ENCODE measurements at places on chromosomes 7 and 10. TPM values are rescaled to one million over a fixed set of nuclear protein-coding genes. Genes with fewer than 3 reads are reported as not detected.

ZNF22 gene
- 21.1 TPM for total RNA-seq

PTPRZ1 gene
- total RNA-seq: 0.88 TPM

TEX36 gene
- total RNA-seq: not detected

GPR141 gene
- total RNA-seq: 0.56 TPM

LEP gene
- total RNA-seq: 37.1 TPM

DNA sequence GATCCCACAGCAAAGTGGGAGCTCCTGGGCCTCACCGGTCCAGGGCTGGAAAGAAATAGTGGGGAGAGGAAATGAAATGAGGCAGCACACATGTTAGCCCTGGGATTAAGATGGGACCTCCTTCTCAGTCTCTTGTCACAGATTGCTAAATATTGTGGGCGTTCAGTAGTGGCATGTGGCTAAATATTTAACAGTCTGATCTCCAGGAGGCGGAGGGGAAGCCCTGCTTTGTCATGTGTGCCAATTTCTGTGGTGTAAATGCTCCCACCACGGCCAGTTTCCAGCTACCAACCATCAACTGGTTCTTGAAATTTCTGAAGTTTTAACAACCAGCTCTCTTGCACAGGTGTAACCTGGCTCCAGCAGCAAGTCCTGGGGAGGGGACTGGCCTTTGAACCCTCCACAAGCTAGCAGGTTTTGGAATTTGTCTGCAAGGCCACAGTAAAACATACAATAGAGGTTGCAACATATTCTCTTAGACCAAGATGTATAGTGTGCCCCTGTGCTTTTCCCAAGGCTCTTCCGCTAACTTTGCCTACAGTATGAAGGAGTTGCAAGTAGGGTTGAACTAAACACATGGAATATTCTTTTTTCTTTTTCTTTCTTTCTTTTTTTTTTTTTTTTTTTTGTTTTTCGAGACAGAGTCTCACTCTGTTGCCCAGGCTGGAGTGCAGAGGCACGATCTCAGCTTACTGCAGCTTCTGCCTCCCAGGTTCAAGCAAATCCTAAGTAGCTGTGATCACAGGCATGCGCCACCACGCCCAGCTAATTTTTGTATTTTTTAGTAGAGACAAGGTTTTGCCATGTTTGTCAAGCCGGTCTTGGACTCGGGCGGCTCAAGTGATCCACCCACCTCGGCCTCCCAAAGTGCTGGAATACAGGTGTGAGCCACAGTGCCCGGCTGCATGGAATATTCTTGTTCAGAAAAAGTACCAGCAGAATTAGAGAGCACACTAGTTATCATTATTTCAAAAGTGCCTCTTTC, 103.1 kb upstream of the PCBD1 start:
- DNase-seq: no peak

DNA sequence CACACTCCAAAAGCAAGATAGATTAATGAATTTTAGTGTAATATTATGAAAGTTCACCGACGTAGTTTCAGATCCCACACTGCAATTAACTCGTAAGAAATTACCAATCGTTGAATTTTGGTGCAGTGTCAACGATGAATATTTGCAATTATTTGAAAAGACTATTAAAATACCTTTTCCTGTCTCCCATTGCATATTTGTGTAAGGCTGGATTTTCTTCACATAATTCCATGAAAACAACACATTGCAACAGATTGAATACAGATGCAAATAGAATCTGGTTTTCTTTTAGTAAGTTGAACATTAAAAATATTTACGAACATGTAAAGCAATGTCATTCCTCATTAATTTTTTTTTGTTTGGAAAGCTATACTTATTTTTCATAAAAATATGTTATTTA, 50.9 kb downstream of the DNMBP start:
- DNase-seq: no peak

GRCh38 chr10:45461034-45461433, 87.0 kb downstream of the ALOX5 start:
- no peak for DNase-seq

DNA sequence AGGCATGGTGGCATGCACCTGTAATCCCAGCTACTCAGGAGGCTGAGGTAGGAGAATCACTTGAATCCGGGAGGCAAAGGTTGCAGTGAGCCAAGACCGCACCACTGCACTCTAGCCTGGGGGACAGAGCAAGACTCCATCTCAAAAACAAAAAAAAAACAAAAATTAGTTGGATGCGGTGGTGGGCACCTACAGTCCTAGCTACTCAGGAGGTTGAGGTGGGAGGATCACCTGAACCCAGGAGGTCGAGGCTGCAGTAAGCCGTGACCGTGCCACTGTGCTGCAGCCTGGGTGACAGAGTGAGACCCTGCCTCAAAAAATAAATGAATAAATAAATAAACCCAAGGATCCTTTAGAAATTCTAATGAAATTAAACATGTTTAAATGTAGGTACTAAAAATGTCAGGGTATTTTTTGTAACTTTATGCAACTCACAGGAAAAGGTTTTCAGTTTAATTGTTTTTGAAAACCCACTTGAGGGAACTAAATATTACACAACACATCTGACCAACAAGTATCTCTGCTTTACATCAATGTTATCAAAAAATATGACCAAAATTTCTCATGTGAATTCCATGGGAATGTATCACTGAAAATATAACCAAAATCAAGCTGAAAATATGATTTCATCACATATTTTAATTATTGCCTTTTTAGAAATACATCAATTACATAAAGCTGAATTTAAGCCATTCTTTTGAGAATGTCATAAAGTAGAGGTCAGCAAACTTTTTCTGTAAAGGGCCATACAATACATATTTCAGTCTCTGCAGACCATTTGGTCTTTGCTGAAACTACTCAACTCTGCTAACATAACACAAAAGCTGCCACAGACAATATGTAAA, 23.9 kb downstream of the UPF2 start:
- no peak for DNase-seq

GRCh38 chr7:42869131-42870020, 42.5 kb downstream of the C7orf25 start:
- DNase-seq: no peak

GRCh38 chr7:17844514-17845196, 95.6 kb downstream of the SNX13 start:
- no peak for DNase-seq

DNA sequence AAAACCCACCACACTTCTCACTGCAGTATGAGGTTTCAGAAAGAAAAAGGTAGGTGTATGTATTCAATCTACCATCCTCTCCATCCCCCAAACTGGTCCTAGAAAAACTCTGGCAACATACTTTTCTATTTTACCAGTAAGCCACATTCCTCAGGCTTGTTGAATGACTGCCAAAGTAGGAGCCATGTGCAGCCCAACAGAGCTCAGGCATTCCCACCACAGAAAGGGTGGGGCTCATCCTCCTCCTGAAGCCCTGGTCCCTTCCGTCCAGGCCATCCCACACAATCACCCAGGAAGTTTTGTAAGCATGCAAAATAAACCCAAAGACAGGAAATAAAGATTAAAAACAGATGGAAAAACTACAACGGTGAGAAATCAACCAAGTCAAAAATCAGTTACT, 57.2 kb downstream of the MAD1L1 start:
- DNase-seq: peak; percentile 60

DNA sequence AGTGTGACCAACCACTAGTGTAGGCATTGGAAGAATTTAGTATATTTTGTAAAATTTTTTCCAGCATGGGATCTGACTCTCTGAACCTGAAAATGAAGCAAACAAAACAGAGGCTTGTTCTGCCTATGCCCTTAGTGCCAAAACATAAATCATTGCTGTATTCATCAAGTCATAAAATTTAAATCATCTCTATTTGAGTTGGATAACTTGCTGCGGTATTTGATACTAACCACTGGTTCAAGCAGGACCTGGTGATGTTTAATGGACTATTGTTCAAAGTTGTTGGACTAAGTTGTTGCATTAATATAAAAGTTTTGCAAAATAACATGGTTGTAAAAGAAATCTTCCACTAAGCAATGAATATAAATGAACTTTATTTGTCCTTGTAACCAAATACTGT, 19.8 kb upstream of the RPA3 start:
- no peak for DNase-seq

DNA sequence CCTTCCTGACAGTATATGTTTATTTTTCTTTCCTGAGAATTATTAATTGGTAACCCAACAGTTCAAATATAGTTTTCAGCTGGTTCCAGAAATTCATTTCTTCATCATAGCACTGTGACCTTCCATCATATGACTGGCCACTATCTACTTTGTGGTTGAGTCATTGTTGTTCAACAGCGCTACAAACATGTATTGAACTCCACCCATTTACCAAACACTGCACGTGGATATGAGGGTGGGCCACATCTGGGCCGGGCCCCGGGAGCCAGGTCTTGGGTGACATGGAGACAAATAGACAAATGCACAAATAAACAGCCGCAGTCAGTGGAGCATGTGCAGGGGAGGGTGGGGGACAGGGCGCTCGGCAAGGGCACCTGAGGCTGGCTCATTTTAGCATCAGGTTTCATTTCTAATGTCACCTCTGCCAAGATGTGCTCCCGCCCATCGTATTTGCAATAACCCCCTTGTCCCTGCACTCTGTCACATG, 24.0 kb upstream of the EEPD1 start:
- DNase-seq: peak; percentile 31

GRCh38 chr7:28937619-28938018, 20.5 kb downstream of the TRIL start:
- no peak for DNase-seq

- peak; percentile 29 for DNase-seq
These were observed 141.9 kb upstream of the MKI67 start for GRCh38 chr10:128268015-128268722.

GRCh38 chr7:142334236-142334635, 76.4 kb upstream of the PRSS58 start:
- no peak for DNase-seq

GRCh38 chr7:77862691-77863090, 64.1 kb downstream of the PHTF2 start:
- no peak for DNase-seq

DNA sequence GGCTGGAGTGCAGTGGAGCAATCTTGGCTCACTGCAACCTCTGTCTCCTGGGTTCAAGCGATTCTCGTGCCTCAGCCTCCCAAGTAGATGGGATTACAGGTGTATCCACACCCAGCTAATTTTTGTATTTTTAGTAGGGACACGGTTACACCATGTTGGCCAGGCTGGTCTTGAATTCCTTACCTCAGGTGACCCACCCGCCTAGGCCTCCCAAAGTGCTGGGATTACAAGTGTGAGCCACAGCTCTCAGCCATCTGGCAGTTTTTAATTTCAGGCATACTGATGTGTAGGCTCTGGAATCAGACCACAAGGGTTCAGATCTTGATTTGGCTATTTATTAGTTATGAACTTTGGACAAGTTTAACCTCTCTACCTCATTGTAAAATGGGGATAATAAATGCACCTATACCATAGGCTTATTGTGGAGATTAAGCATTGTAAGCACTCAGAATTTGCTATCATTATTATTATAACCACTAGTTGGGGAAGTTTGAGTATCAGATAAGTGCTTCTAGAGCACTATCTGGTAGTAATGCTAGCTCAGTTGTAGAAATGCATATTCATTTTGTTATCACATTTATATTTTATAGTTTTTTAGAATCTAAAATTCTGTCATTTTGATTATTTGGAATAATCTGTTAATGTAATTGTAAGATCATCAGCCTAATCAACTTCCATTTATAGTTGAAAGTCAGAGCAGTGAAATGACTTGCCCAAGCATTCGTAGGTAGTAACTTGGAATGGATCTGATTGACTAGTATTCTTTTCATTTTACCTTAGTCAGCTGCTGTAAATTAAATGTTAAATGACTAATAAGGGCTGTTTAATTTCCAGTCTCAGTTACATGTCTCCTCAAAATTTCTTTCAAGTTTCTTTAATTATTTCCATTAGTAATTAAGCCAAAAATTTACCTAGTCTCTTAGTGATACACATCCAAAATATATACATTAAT, 22.5 kb downstream of the KMT2E start:
- DNase-seq: no peak

GRCh38 chr10:81031774-81032173, 494.1 kb downstream of the SH2D4B start:
- no peak for DNase-seq

GRCh38 chr10:60643874-60644273, 134.4 kb upstream of the CDK1 start:
- no peak for DNase-seq

- no peak for DNase-seq
These were observed 631 bp downstream of the SUPV3L1 start for GRCh38 chr10:69180525-69181204.

- DNase-seq: no peak
These were observed 33.5 kb downstream of the COL13A1 start for GRCh38 chr10:69835233-69835632.

- DNase-seq: no peak
These were observed 11.9 kb upstream of the HABP2 start for GRCh38 chr10:113540845-113541548.

DNA sequence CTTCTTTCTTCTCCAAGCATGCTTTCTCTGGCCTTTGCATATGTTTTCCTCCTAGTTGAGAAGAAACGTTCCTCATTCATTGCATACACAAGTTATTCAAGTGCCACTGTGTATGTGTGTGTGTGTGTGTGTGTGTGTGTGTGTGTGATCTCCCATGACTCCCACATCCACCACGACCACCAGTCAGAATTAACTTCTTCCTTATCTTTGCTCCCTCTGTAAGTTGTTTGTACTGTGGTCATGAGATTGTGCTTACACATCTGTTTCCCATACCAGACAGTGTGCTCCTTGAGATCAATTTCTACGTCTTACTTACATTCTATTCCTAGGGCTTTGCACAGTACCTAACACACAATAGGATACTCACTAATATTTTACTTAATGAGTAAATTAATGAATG, 22.4 kb upstream of the FAM13C start:
- DNase-seq: no peak

- no peak for DNase-seq
These were observed 59.9 kb upstream of the INPP5A start for GRCh38 chr10:132477398-132478340.

GRCh38 chr10:113991091-113991860, 52.4 kb upstream of the ADRB1 start:
- DNase-seq: no peak
